ENCODE measurements at places on chromosomes 16 and 17. TPM values are rescaled to one million over a fixed set of nuclear protein-coding genes. Genes with fewer than 3 reads are reported as not detected.

DNA sequence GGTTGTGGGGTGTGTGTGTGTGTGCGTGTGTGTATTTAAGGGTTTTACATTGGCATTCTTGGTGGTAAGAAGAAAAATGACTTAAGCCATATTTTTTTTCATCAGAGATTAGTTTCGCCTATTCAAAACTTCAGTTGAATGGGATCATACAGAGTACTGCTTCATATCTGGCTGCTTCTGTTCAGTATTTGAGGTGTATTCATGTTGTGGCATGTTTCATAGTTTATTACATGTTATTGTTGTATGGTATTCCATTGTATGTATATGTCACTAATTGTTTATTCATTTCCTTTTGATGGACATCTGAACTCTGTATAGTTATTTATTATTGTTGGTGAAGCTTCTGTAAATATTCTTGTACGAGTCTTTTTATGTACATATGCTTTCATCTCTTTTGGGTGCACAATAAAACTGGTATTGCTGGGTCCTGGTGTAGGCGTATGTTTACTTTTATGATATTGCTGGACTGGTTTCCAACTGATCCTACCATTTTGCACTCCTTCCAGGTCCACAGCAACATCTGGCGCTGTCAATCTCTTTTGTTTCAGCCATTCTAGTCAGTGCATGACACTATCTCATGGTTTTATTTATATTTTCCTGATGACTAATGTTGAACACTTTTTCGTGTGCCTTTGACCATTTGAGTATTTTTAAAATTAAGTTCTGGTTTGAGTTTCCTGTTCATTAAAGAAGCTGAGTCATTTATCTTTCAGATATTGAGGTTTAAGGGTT is 77.4 kb upstream of the MAF start:
- no peak for DNase-seq

DNA sequence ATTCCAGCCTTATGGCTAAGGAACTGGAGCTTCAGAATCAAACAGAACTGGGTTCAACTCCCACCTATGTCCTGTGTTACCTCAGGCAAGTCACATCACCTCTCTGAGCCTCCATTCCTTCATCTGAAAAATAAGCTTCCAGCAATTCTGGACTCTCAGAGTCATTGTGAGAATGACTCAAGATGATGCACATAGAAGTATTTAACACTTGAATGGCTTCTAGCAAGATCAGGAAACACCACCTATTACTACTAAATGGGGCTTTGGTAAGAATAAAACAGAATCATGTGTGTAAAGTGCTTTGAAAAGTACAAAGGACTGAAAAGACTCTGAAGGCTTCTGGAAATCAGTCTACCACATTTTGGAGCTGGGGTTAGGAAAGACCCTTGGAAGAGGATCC is 30.8 kb upstream of the CALB2 start:
- DNase-seq = no peak

DNA sequence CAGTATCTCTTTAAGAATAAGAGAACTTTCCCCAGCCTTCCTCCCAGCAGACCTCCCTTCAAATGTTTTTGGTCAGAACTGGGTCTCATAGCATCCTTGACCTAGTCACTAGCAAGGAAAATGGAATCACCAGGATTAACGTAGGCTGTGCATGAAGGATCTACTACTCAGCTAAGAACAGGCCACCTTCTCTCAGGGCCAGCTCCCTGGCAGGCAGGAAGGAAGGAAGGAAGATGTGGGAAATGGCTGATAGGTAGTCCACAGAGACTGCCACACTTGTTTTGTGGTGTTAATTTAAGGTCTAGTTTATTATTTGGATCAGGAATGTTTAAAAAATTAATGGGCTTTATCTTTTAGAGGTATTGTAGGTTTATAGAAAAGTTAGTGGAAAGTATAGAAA is 136.4 kb downstream of the SPECC1 start:
- no peak for DNase-seq

GRCh38 chr16:46693598-46693997 is 4.1 kb downstream of the ORC6 start:
- no peak for DNase-seq

DNA sequence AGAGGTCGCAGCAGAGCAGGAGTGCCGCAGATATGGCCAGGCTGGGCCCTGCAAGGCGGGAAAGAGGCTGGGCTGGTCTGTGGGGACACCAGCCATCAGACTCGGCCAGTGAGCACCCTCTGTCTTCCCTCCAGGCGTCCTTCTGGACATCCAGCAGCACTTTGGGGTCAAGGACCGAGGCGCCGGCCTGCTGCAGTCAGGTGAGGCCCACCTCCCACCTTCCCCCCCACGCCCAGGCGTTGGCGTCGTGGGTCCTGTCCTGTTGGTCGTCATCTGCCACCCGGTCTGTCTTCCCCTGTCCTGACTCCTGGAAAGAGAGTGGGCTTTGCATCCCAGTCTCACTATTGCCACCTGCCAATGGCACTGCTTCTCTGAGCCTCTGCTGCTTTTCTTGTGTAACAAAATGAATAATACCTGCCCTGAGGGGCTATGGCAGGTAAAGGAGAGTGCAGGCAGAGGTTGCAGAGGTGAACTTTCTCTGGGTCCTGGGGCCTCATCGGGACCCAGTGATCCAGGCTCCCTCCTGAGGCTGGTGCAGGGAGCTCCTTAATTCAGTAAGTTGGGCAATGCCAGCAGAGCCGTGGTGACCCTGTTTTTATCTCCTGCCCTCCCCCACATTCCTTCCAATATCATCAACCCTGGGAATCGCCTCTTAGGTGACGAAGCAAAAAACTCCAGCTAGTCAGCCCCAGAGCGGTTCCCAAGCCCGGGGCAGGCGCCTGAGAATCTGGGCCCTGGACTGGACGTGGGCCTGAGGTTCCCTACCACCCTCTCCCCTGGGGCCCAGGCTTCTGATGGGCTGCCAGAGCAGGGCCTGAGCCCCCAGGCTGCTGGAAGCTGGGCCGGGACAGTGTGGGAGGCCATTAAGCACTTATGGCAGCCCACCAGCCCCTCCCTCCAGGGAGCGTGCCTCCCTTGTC is 14.7 kb downstream of the SPNS2 start:
- no peak for DNase-seq

GRCh38 chr17:4827399-4827798 is 5.7 kb upstream of the MINK1 start:
- DNase-seq = no peak

- DNase-seq = no peak
Measured at GRCh38 chr16:86013867-86014266, 114.9 kb downstream of the IRF8 start.

DNA sequence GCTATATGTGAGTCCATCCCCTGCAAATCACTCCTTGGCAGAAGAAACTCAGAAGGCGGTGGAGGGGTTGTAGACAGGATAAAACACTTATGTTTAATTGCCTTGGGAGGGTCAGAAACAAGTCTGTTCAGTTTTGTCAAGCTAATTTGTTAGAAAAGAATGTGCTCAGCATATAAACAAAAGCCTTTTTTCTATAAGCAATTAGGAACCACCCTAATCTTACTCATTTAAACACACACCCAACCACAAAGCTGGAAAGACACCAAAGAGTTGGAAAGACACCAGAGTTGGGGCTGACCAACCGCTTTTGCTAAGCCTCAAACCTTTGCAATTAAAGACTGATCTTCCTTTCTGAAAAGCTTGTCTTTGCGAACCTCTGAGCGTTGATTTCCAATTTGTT is 439.2 kb upstream of the ERCC4 start:
- no peak for DNase-seq

GRCh38 chr17:29566473-29567303 is at the start of gene ABHD15:
ABHD15 (minus strand) TSS chr17:29567037; CDS start chr17:29566966, 71 bp downstream.
- peak; percentile 56 for DNase-seq

DNA sequence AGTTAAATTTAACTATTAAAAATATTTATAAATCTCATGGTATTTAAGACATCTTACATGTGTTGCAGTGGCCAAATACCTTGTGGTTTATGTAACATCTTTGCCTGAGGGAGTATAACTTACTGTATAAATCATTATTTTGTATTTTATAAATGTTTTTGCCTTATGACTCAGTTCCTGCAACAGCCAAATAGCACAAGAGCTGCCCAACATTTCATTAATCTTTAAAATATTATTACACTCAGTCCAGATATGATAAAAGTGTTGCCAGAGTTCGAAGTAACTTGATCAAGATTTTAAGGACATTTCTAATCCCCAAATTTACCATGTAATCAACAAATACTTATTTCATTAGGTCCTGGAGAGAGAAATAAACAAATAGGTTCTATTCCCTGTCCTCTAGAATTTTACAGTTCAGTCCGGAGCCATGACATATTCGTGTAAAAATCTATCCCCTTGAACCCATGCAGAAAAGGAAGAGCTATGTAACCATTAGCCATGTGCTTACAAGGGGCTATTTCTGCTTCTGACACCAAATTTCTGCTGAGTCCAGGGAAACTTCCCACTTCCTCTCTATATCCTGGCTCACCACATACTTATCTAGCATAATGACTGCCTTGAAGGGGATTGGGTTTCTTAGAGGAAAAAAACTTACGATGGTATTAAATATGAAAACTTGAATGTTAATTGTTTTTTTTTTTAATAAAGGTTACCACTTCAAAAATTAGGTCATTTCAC is 44.0 kb downstream of the IRX6 start:
- DNase-seq = no peak

DNA sequence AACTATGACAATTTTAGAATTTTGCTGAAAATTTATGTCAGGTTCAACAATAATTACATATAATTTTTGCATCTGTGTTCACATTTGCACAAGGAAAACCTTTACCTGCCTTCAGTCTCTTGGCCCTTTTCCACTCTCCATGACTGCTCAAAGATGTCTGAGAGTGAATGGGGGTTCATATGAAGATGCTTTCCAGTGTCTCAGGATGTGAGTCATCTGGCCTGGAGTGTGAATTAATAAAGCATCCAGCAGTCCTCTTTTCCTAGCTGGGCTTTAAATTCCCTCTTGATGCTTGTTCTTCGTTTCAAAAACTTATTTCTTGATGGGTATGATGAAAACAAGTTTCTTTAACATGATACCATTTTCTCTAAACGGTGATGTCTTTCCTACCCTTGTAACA is 99.9 kb downstream of the CDK5R1 start:
- no peak for DNase-seq

DNA sequence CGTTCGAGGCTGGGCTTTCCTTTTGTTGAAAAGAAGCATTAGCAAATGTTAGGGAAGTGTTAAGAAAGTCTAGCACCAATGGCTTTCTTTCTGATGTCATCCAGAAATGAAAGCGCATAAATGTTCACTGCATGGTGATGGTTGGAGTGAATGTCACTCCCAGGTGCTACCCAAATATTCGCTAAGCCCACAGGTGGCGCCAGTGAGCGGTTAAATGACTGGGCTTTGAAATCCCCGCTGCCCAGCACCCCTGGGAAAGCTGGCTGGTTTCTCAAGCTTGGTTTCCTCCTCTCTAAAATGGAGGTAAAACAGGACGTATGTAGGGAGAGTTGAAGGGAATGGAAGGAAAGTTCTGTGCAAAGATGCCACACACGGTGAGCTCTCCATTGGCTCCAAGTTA is 104.4 kb downstream of the IRX5 start:
- peak; percentile 83 for DNase-seq

DNA sequence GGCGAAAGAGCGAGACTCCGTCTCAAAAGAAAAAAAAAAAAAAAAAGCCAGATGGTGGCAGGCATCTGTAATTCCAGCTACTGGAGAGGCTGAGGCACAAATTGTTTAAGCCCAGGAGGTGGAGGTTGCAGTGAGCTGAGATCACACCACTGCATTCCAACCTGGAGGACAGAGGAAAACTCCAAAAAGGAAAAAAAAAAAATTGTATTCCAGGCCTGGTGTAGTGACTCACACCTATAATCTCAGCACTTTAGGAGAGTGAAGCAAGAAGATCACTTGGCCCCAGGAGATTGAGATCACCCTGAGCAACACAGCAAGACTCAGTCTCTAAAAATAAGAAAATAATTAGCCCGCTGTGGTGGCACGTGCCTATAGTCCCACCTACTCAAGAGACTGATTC is 20.1 kb downstream of the HBQ1 start:
- no peak for DNase-seq

DNA sequence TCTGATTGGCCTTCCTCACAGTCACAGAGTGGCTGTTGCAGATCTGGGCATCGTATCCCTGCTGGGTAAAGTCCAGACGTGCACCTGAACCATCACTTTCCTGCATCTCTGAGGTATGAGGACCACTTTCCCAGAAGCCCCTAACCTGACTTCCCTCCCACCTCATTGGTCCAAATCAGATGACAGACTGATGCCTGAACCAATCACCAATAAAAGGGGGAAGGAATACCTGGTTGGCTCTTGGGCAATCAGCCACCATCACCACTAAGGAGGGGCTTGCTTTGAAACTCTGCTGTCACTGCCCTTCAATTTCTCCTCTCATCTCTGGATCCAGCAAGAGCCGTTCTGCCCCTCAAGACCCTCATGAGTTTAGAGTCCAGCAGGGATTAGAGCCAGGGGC is 13.6 kb upstream of the WFDC1 start:
- peak; percentile 40 for DNase-seq

DNA sequence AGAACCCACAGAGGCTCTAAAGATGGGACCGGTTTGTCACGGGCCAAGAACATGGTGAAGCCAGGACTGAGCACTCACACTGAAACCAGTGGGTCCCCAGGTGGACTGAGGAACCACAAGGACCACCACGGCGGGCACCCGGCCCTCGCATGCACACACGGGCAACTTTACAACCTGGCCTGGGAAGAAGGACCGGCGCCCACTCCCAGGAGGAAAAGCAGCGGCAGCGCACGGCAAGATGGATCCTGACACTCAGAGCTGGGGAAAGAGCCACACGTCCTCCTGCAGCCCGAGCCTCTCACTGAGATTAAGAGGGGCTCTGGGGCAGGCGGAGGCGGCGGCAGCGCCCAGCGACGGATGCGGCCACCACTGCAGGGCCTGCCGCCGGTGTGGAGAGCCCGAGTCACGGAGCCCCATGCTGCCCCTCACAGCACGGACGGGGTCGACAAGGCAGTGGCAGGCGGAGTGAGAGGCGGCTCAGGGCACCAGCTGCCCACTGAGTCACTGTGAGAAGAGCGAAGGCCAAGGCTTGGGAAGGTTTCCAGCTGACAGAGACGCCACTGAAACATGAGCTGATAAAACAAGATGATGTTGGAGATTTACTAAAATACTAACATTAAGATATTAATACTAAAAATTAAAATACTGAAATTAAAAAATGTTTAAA is 118.3 kb downstream of the ANKRD11 start:
- no peak for DNase-seq

Gene FBXW10B
- total RNA-seq = 0.33 TPM

Gene NTN3
- total RNA-seq = 0.82 TPM

Gene TTYH2
- total RNA-seq = 5.1 TPM

Gene SMIM22
- total RNA-seq = 1.9 TPM

Gene MT1H
- 122 TPM for total RNA-seq
